ENCODE measurements at places on chromosomes 1 and 21.
A peak's percentile ranks its signal among the peaks of the same experiment; 100 is the strongest.

DNA sequence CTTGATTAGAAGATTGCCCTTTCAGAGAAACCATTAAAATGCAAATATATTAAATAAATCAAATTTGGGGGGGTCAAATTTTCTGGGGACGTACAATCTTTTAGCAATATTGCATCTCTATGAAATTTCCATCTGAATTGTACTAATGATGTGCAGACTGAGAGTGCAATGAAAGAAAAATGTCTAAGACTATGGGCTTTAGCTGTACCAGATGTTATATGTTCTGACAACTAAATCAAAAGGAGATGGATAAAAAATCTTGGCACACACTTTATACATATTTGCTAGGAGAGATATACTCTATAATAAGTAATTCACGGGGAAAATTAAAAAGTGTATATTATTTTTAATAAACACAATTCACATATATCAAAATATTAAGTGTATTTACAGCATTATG, 13.0 kb upstream of the PLPPR5 start:
- DNase-seq: no peak

DNA sequence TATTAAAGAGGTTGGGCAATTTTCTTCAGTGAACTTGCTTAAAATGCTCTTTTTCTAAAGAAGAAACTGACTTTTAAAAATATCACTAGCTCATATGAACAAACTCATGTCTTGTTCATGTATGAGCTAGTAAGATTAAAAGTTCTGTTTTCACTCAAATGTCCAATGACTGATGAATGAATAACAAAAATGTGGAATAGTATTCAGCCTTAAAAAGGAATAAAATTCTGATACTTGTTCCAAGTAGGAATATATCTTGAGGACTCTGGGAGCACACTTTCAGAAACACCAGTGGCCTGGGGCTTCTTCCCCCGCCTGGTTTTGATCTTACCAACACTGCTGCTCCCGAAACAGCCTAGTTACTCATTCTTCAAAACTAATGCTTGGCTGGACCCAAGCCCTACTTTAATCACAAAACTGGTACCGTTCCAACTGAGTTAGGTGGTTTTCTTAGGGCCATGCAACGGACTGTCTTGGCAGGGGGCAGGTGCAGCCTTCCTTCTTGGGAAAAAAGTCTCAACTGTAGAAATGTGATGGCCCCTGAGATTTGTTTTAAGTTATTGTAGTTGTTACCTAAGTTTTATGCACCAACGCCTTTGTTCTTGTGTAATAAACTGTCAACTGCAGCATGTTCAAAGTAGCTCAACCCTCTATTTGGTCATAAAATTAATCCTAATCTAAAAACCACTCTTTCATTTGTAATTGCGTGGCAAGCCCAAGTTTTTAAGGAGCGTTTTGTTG, 116.0 kb downstream of the ETS2 start:
- no peak for DNase-seq

DNA sequence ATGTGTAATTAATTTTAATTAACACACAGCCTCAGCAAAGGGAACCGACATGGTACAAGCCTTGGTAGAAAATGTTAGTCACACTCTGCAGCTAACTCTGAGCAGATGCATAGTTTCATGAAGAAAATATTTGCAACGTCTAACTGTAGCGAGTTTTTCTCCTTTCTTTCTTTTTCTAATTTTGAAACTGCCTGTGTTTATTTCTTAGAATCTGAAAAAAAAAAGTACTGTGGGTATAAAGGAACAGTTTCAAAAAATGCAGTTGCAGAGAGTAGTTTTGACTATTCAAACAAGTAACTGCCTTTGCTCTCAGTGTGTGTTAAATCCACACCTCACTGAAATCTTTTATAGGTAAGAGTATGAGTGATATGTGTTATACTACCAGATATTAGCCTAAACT, 149.9 kb upstream of the C1orf105 start:
- no peak for DNase-seq

GRCh38 chr1:95407886-95408291, 173.9 kb downstream of the RWDD3 start:
- no peak for DNase-seq

- no peak for DNase-seq
Observed at GRCh38 chr1:47598357-47598756, 160.5 kb downstream of the FOXD2 start.

DNA sequence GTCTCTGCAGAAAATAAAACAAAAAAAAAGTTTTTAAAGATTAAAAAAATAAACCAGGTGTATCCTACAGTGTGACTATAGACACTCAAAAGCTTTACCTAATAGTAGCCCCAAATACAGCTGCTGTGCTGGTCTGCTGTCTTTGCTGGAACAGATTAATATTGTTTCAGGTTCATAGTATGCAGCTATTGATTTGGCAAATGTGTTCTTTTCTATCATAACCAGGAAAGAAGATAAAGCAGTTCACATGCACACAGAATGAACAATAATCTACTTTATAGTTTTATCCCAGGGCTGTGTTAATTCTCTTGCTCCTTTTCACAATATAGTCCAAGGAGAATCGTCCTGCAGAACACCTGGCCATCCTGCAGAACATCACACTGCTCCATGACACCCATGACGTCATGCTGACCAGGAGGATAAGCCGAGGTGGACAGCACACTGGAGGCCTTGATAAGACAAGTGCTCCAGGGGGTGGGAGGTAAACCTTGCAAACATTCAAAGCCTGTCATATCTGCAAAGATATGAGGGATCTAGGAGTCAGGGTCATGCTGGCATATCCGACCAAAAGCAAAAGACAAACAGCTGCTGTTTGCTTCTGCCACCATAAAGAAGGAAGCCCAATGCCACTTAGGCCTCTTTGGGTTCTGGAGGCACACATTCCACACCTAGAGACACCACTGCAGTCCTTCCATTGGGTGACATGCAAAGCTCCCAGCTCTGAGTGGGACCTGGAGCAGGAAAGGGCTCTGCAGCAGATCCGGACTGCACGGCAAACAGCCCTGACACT, 86.1 kb upstream of the SLC2A1 start:
- DNase-seq: no peak

GRCh38 chr1:239963856-239964255, 127.8 kb upstream of the FMN2 start:
- DNase-seq: no peak

GRCh38 chr21:29508301-29508700, 209.6 kb downstream of the BACH1 start:
- no peak for DNase-seq

- peak; percentile 6 for DNase-seq
Observed at GRCh38 chr1:54507033-54507870, 40.8 kb upstream of the ACOT11 start.

GRCh38 chr1:248906753-248907661, 972 bp downstream of the PGBD2 start:
- DNase-seq: no peak

DNA sequence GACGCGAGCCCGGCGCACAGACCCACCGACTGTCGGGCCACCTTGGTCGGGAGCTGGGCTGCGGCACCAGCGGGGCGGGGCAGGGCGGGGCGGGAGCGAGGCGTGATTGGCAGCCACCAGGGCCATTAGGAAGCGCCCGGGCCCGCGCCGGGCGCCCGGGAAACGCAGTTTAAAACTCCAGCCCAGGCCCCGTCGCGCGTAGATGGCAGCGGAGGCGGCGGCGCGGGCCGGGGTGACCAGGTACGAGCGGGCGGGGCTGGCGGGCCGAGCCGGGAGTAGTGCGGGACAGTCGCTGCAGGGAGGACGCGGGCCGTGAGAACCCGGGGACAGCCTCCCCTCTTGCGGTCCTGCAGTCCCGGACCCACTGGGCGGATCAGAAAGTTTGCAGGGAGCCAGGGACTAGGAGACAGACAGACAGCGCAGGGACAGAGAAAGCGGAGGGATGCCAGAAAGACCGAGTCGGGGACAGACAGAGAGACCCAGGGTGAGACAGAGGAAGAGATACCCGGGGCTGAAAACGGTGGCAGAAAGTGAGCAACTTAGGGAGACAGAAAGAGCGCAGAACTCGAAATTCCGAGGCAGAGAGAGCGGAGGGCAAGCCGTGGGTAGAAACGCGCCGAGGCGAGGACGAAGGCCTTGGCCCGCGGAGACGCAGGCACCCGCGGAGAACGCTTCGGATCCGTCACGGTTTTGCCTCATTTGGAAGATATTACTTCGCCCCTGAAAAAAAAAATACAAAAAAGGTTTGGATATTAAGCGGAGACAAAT, at the start of gene DMBX1:
TSS of gene DMBX1 (plus strand) at position 199 of the 768 bp plus-strand sequence. CDS start 17,175 bp downstream, outside the sequence.
- DNase-seq: peak; percentile 61

DNA sequence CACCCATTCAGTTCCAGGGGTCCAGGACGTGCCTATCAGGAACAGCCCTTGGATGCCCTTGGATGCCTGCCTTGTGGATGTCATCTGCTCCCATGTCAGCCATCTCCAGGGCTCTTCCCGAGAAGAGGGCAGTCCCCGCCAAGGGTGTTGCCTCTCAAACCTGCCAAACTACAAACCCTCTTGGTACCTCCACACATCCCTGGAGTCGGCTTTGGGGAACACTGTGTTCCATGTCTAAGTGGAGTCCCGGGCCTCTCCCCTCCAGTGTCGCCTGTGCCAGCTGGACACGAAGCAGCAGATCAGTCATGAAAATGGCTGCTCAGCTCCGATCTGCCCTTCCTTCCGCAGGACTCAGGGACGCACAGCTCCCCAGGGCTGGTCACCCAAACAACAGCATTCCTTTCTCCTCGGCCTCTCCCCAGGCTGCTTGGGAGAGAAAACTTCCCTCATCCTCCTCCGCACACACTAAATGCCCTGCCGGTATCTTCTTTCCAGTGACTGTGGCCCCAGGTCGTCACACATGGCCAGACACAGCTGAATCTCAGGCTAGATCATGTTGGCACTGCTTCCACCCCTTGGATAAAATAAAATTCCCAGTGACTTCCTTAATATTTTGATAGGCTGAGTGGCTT, 53.4 kb downstream of the GALNT2 start:
- no peak for DNase-seq

DNA sequence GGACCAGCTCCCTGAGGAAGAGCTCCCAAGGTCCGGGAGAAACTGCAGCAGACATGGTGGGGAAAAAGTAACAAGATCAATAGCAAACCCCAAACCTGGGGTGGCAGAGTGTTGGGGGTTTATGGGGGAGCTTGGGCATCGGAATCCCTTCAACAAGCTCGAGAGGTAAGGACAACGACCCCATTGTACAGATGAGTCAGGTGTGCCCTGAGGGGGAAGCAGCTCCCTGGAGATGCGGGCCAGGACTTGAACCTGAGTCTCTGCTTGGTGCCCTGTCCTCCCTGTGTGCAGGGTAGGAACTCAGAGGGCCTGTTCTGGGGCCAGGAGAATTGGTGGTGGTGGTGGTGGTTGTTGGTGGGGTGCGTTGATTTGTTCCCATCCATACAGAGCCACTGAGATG, 125.4 kb downstream of the PTPRU start:
- DNase-seq: no peak

Measured in activated naive CD4-positive, alpha-beta T cell treated with anti-CD3 and anti-CD28 coated beads, Interleukin-2, amount 10 ng/mL, durations not matched to agents 7 days and 5 days (primary cell).